RCC 7860 (cell line): ENCODE measurements at places on chromosomes 2 and 18.
A peak's percentile ranks its signal among the peaks of the same experiment; 100 is the strongest.

GRCh38 chr2:205936446-205936845 is 149.5 kb downstream of the INO80D start:
- DNase-seq, result no peak

DNA sequence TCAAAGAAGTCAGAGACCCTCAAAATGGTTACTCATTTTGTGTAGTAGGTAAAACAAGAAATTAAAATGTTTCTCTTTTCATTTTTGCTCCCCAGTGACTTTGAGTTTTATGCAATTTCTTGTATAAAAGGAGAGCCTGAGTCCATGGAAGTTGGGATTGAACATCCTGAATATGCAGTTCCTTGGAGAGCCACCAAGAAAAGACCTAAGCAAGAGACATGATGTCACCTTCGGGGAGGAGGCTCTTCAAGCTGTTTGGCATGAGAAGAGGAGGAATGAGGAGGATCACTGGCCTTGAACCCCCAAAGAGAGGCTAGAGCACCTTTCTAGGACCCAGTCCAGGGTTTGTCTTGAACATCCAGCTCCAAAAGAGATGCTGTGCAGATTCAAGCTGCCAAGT is 83.5 kb upstream of the STPG4 start:
- DNase-seq, result no peak

- DNase-seq, result no peak
Observed at GRCh38 chr2:145927131-145927950, 1407.4 kb upstream of the ZEB2 start.

DNA sequence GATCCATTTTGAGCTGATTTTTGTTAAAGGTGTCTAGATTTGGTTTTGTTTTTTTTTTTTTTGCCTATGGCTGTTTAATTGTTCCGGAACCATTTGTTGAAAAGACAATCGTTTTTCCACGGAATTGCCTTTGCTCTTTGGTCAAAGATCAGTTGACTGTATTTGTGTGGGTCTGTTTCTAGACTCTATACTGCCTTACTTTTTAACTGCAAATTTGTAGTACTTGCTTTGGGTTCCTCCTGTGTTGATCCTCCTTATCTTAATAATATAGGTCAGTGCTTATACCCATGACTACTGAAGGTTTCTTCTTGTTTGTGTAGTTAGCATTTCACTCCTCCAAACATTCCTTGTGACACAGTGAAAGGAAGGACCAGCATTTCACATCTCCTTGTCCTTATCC is 30.4 kb downstream of the CERS6 start:
- no peak for DNase-seq

DNA sequence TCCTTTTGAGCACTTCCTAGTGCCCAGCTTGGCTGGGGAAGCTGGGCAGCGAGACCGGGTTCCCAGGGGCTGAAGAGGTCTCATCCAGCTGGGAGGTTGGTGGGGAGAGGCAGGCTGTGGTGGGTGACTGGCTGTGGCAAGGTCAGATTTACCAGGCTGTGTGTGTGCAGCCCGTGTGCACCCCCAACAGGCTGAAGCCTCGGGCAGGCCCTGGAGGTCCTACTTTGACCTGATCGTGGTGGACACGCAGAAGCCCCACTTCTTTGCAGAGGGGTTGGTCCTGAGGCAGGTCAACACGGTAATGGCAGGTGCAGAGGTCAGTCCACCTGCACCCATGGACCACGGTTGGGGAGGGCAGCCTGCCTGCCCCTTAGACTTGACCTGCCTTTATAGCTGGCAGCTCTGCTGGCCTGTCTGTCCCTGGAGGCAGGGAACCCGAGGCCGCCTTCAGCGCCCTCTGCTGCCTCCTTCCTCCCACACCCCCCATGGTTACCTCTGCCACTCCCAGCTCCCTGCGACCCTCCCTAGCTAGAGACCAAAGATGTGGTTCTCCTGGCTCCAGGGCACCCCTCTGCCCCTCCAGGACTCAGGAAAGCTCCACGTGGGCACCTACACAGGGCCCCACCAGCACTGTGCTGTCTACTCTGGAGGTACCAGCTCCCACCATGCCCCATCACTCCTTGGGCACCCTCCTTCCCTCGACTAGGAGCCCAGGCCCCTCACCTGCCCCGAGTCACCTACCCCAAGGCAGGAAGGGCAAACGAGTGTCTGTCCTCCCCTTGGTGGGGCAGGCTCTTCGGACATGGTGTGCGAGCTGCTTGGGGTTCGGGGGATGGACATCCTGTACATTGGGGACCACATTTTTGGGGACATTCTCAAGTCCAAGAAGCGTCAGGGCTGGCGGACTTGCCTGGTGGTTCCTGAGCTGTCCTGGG is 4.0 kb downstream of the NT5DC4 start:
- DNase-seq, result peak; percentile 20

DNA sequence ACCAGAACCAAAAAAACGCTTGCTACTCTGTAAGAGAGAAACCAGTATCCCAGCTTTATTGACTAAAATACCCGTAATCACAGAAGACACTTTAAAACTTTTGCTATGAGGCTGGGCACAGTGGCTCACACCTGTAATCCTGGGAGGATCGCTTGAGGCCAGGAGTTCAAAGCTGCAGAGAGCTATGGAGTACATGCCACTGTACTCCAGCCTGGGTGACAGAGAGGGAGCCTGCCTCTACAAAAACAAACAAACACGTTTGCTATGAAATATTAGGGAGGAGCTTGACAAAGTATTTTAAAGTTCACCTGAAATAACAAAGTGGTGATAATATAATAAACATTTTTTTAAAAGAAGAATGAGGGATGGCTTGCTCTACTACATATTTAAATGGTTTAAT is 28.5 kb upstream of the RIOK3 start:
- DNase-seq, result no peak

DNA sequence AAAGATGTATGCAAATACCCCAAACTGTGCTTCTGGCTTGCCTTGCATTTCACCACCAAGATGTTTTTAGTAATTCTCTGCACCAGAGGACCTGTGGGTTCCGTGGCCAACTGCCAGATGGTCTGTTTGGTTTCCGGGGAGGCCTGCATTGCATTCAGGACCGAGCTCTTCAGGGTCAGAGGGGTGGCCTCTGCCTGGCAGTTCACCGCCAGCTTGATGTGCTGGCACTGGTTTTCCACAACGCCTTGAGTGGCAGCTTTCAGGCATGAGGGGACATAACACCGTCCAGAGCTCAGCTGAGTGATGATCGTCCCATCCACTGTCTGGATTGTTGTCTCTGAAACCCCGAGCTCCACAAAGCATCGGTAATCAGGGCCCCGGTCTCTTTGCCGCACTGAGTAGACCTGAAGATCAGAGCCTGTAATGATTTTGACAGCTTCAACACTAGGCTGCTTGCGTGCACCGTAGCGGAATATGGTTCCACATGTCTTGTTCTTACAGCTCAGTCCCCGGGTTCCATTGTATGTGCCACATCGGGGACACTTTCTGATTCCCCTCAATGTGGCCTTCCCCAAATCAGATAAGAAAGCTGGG is 9.4 kb downstream of the C2orf42 start:
- DNase-seq, result no peak

DNA sequence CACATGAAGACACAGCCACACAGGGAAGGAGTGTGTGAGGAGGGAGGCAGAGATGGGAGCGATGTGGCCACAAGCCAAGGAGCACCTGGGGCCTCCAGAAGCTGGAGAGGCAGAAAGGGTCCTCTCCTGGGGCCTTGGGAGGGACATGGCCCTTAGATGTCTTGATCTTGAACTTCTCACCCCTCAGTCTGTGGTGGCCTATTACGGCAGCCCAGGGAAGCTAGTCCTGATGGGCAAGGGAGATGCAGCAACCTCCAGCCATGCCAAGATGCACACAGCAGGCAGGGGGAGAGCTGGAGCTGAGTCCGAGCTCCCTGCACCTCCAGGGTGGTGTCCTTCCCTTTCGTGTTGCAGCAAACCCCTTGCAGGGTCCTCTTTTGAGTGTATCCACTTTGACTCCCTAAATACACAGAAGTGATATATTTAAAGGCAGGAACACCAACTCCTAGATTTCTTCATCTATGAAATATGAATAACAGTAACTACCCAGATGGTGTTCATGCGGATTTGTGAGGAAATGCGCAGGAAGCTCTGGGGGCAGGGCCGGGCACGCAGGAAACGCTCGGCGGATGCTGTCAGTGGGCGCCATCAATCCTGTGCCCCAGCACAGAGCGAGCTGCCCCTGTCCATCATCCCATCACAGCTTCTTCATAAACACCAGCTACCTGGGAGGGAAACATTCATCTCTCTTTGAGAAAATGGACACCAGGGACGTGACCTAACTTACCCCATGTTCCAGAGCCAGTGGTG is 230.4 kb upstream of the MYT1L start:
- no peak for DNase-seq

GRCh38 chr2:27125104-27125503 is 1.5 kb downstream of the ABHD1 start:
- no peak for DNase-seq

GRCh38 chr2:8558956-8559355 is 122.9 kb upstream of the ID2 start:
- DNase-seq, result no peak

- no peak for DNase-seq
Observed at GRCh38 chr2:120955427-120955826, 219.8 kb downstream of the GLI2 start.

DNA sequence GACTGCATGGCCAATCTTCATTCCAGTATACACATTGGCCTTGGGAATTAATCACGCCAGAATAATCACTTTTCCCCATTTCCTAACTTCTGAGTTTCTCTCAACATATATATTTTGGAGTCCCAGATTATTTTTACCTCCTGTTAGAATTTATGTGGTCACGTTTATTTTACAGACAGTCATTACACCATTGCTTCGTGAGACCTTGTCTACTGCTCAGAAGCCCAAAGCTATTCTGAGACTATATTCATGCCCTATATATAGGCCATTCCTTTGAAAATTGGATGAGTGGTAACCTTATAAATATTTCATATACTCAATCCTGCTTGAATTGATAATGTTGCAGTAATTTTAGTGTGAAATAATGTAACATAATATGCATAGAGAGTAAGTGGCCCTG is 610.0 kb upstream of the CDH2 start:
- DNase-seq, result no peak

DNA sequence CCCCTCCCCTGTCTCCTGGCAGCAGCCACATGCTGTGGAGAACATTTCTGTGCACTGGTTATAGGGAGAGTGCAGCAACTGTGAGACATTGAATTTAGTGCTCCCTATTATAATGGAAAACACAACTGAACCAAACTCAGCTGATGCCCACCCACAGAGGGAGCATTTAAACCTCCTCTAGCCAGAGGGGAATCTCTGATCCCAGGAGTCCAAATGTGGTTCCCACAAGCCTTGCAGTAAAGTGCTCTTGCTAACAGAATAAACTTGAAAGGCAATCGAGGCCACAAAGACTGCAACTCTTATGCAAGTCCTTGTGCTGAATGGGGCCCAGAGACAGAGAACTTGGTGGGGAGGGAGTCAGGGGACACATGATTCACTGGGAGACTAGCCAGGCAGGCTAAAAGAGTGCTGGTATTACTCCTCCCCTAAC is 638.8 kb upstream of the VRK2 start:
- no peak for DNase-seq

DNA sequence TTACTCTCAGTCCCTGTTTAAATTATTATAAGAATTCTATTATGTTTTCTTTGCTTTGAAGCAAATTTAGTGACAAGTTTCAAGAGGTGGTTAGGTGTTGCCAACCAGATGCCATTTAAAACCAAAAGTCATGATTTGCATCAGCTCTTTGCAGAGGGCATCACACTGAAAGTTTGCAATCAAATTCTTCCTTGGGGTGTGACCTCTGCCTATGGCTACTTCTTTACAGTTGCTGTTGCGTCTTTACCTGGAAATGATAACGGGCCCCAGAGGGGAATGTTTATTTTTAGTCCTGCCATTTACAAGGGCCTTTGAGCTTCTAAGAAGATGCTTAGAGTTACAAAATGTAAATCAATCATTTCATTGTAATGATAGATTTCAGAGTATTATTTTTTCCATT is 561.0 kb downstream of the ARHGAP15 start:
- DNase-seq, result no peak

GRCh38 chr2:113209646-113210171 is 35.9 kb downstream of the PSD4 start:
- no peak for DNase-seq

- DNase-seq, result no peak
Observed at GRCh38 chr2:96144481-96145035, 682 bp downstream of the DUSP2 start.

GRCh38 chr18:59881728-59882656 is 17.8 kb upstream of the PMAIP1 start:
- peak; percentile 74 for DNase-seq

DNA sequence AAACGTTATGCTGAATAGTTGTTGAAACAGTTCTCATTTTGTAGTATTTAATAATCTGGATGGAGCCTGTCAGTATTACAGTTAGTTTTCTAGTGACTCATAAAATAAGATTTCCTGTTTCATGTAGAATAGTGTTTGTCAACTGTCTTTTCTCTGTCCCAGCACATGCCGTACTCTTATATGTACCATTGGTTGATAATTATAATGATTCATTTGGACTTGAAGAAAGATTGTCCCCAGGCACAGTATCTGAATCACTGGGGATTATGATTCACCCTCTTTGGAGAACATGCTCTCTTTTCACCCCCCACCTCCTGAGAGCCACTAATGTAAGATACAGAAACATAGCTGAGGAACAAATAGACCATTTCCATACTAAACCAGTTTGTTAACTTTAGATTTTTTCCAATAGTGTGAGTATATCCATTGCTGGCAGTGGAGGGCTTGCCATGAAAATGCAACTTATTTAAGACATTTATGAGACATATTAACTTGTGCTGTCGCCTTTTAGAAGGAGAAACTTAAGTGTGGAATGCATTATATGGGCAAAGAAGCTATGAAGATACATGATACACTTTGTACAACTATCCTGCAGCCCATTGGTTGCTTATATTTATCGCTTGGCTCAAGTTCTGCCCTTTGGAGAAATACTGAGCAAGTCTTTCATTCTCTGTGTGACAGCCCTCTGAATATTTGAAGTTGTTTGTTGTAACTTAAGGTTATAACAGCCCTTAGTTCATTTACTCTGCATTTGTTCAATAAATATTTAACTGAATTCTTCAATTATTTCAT is 12.4 kb downstream of the COPS8 start:
- peak; percentile 71 for DNase-seq

DNA sequence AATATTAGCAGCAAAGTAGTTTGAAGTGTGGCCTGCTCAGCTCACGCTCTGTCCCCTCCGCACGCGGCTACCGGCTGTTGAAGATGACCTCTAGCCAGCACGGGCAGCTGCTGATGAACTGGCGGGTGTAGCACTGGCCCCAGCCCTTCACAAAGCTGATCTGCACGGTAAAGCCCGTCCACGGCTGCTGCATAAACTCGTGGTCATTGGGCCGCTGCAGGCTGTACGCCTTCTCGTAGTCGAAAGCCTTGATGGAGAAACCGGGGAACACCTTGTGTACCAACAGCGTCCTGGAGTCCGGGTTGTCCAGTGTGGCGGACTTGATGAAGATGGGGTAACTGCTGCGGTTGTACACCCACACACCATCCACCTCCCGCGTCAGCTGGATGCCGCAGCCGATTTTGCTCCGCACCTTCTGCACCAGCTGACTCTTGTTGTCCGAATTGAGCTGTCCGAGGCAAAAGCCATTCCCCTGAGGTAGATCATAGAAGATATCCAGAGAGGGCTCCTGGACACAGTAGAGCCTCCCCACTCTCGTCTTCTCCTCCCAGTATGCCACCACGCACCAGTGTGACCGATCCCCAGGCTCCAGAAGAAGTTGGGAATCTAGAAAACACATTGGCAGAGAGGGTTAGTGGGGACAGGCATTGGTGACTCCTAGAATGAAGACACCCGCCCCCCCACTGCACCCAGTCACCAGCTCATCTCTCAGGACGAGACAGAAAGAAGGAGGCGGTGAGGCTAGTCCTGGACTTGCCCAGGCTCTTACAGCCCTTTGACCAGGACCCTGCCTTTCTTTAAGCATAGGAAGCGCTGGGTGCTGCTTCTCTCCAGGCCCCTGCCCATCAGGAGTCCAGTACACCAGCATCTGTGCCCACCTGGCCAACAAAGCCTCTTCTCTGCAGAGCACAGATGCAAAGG is 29.2 kb downstream of the SMAD7 start:
- no peak for DNase-seq
